ENCODE measurements at places on chromosomes 7 and 10. TPM values are rescaled to one million over a fixed set of nuclear protein-coding genes. Genes with fewer than 3 reads are reported as not detected.

OPTN gene
- 46.6 TPM for polyA plus RNA-seq

SPDYE11 gene
- not detected for polyA plus RNA-seq

GPR146 gene
- polyA plus RNA-seq = 15.9 TPM

PLCE1 gene
- polyA plus RNA-seq = not detected

LLCFC1 gene
- not detected for polyA plus RNA-seq

DNA sequence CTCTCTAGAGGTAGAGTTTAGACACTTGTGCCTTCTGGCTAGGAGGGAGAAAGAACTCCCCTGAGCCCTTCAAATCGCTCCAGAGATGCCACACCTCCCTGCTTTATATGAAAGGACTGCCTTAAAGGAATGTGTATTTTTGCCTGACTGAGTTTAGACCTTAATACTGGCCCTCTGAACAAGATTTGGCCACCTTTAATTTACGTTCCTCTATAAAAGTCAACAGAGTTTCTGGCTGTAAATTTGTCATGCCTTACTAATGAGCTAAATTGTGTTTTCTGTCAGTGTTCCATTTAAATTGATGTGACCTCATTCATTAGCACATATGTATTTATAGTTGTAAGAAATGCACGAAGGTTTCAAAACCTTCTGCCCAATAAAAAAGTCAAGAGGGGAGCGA lies 48.0 kb downstream of the SEMA3C start:
- no peak for DNase-seq

- DNase-seq = no peak
Measured at GRCh38 chr7:41098402-41098801, 604.5 kb downstream of the INHBA start.

- DNase-seq = no peak
Measured at GRCh38 chr10:129727495-129727894, 236.6 kb downstream of the EBF3 start.

DNA sequence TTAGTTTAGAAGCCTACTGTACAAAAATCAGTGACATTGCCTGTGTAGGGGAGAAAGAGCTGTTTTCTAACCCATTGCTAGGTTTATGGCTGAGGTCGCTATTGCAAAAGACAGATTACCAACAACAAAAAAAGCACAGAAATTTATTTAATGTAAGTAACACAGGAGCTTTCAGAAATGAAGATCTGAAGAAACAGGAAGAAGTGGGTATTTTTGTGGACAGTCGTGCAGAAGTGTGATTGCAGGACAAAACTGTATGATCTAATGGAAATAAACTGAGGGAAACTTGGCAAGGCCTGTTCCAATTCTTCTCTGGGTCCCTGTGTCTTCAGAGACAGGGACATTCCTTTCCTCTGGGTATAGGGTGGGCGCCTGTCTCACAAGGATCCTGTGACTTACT lies 87.4 kb downstream of the APBB1IP start:
- DNase-seq = no peak

DNA sequence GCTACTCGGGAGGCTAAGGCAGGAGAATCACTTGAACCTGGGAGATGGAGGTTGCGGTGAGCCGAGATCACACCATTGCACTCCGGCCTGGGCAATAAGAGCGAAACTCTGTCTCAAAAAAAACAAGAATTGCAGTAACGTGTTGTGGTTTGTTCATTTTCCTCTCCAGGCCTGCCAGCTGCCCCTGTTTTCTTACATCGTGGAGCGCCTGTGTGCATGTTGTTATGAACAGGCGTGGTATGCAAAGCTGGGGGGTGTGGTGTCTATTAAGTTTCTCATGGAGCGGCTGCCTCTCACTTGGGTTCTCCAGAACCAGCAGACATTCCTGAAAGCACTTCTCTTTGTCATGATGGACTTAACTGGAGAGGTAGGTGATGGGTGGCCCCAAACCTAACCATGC lies 52.1 kb downstream of the TRRAP start:
- no peak for DNase-seq

DNA sequence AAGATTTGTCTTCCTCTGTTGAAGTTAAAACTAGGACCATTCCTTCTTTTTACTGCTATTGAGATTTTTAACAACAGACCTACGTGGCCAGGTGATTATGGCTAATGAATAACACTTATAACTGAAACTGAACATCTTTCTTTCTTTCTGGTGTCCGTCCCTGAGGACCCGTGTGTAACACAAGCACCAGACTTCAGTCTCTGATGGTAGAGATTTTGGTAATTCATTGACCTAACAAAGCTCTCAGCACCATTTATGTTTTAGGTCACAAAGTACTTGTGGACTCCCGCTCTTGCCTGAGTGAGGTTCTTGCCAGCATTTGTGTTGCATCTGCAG lies 40.4 kb upstream of the TMEM229A start:
- DNase-seq = no peak

DNA sequence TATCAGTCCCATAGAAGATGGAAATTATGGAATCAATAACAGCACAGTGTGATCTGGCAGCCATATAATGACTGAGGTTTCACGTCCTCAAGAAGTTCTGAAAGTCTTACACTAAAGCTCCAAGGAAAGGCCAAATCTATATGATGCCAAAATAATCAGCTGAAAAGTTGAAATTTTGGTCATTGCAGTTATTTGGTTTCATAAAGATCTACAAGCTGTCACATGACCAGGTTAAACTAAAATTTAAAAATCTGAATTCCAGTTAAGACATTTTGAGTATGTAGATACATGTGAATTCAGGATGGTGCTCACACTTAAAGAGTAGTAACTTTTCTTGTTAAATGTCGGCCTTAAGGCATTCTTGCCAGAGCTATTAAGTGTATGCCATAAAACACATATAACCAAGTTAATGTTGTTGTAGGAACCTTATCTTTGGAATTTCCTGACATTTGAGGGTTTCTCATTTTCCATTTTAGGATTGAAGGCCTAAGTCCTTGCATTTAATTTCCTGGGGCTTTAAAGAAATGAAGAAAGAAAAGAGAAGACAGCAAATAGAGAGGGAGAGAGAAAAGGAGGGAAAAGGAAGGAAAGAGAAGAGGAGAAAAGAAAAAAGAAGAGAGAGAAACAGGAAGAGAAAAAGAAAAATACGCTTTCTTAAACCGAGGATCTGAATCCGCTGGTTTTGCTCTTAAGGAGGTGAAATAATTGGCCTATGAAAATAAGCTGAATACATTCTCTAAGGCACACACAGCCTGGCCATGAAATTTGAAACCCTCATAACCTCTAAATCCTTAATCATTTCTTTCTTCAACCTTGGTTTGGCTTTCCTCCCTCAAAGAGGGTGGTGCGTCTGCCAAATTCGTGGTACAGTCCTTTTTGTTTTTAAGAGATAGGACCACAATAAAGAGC lies 43.8 kb downstream of the DENND2A start:
- no peak for DNase-seq

Measured in HepG2 (cell line).